ENCODE measurements at places on chromosomes 2 and 18.

DNA sequence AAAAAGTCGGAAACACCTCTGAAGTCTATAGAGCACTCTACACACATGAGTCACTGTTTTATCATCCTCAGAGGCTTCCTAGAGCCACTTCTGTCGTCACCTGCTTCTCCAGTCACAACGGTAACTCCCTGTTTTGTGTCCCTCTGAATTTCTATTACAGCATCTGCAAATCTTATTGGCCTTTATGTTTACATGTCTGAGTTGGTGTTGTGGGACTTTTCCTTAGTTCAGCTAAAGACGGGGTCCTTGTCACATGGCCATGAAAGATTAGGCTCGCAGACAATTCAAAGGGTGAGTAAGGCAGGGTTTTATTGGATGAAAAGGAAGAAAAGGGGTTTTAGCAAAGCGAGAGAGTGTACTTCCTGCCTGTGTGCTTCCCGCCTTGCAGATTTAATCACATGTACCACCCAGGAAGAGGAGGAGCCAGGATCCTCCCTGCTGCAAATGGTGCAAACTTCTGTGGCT is 185.6 kb downstream of the LPIN1 start:
- no peak for DNase-seq

GRCh38 chr2:10226038-10226724 is 76.5 kb upstream of the HPCAL1 start:
- DNase-seq: no peak

DNA sequence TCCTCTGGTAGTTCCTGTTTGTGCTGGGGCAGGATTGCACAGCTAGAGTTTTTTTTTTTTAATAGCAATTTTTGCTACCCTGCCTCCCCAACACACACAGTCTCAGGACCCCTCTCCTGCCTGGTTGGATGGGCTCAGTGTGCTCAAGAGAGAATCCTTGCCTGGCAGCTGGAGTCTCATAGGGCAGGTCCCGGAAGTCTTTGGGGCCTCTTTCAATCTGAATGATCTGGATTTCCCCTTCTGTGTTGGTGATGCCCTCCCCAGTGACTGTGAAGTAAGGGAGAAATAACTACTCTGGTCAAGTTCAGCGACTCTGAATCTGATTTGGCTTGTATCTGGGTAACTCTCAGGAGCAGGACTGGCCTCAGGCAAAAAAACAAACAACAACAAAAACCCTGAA is 220.6 kb upstream of the LRRTM1 start:
- DNase-seq: no peak

DNA sequence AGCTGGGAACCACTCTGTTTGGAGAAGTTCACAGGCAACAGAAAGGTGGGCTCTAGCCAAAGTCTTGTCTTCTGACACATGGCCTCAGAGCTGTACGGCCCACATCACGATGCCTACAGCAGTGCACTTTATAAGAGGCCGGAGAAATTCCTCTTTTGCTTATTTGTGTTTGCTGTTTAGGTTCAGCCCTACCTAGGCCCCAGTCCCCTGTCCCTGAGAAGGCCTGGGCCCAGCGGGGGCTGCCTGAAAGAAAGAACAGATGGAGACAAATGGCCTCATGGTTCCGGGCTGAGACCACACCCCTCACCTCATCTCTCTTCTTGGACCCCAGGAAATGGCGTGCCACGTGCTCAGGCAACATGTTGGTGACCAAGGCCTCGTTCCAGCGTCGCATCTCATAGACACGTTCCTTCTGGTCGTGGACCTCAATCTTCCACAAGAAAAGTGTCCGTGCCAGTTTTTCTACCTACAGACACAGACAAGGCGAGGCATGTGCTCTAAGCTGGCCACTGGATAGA is 30.9 kb downstream of the CENPO start:
- no peak for DNase-seq

- no peak for DNase-seq
These were observed 6.2 kb downstream of the SPAG16 start for GRCh38 chr2:213290501-213290900.

GRCh38 chr2:146979746-146980145 is 865.1 kb upstream of the ACVR2A start:
- no peak for DNase-seq

GRCh38 chr18:396556-396955 is 103.9 kb downstream of the COLEC12 start:
- no peak for DNase-seq

- DNase-seq: no peak
These were observed 215.3 kb downstream of the ANKRD30B start for GRCh38 chr18:14963246-14963645.

DNA sequence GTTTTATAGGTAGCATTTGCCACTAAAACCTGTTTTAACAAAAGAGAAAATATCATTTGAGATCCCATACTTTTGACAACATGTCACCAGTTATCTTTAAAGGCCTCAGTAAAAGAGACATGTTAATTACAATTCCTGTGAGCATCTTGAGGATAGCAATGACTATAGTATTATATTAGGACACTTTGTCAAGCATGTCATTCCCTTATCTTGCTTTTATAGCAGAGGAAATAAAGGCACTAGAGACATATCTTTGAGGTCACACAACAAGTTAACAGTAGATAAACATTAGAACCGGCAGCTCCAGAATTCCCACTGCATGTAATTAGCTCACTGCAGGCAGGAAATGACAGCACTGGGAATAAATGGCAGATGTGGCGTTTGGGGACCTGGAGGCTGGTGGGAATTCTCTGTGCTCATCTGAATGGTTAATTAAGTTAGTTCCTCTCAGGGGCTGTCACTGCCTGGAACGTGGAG is 25.9 kb downstream of the LYPD6B start:
- DNase-seq: no peak

- no peak for DNase-seq
These were observed 193.7 kb upstream of the ID2 start for GRCh38 chr2:8488001-8488738.

DNA sequence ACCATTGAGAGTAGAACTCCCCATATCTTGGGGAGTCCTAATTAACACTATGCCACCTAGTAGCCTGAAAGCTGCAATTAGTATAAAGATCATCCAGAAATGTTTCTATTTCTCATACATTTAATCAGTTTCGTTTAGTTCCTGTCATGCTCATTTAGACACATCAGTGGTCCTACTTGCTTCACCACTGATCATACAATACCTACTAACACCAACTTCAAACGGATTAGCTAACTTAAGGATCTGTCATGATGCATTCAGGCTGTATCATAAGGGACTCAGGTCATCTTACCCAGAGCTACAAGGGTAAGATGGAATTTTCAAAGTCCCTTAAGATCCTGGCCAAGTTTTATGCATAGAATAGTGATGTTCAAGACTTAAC is 6.8 kb downstream of the SRSF7 start:
- no peak for DNase-seq

- DNase-seq: no peak
These were observed 52.2 kb downstream of the COLEC12 start for GRCh38 chr18:448116-448790.

- peak; percentile 1 for DNase-seq
These were observed 294.1 kb downstream of the KCNS3 start for GRCh38 chr2:18172607-18173006.

GRCh38 chr2:177885828-177886466 is 186.6 kb downstream of the PDE11A start:
- DNase-seq: no peak

DNA sequence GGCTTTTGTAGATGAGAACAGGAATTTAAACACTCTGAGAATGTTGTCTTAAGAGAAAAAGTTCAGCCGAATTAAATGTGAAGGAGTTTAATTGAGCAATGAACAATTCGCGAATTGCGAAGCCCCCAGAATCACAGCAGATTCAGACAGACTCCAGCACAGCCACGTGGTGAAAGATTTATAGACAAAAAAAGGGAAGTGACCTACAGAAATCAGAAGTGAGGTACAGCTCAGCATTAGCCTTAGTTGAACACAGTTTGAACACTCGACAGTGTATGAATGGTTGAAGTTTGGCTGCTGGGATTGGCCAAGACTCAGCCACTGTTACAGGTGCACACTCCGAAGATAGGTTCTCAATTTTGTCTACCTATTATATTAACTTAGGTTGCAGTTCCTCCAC is 264.0 kb upstream of the CHST9 start:
- DNase-seq: peak; percentile 51

- peak; percentile 29 for DNase-seq
These were observed 169.8 kb upstream of the ID2 start for GRCh38 chr2:8511868-8512612.

DNA sequence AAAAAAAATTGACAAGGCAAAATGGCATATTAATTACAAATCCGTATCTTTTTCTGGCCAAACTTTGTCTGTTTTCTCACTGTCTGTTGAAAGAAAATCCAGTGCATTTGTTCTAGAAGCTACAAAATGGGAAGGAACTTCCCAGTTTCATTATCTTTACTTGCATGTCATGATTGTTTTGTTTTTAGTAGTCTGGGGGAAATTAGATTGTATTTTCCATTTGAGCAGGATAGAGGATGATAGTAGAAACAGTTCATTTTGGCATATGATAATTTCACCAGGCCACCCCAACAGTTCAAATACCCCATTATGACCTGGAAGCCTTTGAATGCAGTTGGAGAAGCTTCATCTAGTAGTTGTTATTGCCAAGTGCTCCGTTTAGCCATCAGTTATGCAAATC is 77.5 kb upstream of the RANBP2 start:
- DNase-seq: peak; percentile 51

- peak; percentile 9 for DNase-seq
These were observed 8.1 kb upstream of the CCL20 start for GRCh38 chr2:227805578-227805977.

DNA sequence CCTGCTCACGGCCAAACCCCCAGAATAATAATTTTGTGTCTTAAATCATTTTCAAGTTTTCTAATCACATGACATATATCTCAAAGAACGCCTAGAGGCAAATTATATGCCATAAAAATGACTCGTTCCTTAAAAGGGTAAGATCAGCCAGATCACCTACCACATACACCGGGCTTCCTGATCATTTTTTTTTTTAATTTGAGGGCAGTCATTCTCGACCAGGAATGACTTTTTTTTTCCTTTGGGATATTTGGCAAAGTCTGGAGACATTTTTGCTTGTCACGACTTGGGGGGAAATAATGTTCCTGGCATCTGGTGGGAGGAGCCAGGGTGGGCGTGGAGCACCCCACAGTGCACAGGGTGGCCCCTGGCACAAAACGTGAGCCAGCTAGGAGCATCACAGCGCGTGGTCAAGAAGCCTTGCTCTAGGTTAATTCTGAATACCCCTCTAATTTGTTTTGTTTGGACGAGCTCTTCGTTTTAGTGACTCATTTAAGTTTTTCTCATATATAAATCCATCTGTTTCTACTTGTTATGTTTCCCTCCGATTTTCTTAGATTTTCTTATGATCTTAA is 94.9 kb downstream of the TWIST2 start:
- DNase-seq: no peak

- no peak for DNase-seq
These were observed 174.8 kb downstream of the LDLRAD4 start for GRCh38 chr18:13393338-13393737.

- DNase-seq: no peak
These were observed 42.0 kb downstream of the ZEB2 start for GRCh38 chr2:144477957-144478311.

GRCh38 chr18:79805211-79805887 is 7.6 kb downstream of the KCNG2 start:
- DNase-seq: no peak

DNA sequence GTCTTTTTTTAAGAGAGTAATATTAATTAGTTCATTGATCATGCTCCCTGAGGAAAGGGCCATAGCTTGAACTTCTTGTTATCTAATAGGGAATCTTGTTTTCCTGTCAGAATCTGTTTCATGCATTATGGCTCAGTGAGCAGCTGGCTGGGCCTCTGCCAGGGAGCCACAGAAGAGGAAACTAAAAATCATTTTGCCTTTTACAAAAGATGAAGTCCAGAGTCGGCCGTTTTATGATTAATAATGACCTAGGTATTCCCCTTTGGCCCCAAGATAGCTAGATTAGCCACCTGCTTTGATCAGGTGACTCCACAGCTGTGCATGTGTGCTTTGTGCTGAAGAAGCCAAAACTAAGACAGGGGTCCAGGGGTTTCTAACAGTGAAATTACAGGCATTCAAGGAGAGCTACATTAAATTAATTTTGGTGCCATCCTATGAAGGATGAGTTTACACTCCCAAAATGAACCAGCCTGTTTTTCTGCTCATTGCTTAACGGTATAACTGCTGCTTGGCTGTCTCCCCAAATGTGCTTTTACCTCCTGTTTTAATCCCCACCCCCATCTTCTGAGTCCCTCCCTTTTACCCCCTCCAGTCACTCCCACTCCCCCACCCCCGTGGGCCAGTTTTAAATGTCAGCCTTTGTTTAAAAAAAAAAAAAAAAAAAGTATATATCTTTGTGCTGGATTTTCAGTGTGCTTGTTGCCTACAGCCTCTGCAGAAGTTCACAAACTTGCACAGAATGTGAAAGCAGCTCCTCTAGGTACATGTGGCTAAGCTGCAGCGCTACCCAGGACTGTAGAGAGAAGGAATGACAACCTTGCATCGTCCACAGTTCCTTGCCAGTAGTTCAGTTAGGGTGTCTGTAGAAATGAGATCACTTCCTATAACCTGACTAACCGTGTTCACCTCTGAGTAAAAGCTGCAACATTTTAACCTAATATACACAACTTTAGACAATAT is 93.1 kb downstream of the CABLES1 start:
- DNase-seq: peak; percentile 29

DNA sequence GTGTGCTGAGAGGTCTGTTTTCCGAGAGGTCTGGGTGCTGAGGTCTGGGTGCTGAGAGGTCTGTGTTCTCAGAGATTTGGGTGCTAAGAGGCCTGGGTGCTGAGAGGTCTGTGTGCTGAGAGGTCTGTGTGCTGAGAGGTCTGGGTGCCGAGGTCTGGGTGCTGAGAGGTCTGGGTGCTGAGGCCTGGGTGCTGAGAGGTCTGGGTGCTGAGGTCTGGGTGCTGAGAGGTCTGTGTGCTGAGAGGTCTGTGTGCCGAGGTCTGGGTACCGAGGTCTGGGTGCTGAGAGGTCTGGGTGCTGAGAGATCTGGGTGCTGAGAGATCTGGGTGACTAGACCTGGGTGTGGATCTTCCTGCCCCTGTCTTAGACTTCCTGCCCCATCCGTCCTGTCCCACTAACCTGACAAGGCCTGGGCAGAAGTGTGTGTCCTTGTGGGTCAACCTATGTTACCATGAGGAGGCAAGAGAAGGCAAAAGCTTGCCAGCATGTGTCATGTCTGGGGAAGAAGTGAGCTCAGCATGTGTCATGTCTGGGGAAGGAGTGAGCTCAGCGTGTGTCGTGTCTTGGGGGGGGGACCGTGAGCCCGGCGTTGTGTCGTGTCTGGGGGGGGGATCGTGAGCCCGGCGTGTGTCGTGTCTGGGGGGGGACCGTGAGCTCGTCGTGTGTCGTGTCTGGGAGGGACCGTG is 69.3 kb downstream of the KCNG2 start:
- no peak for DNase-seq

Measured in OCI-M1 (cell line).